ENCODE measurements at places on chromosomes 7 and 10.

GRCh38 chr10:100628061-100628460 is 92.3 kb downstream of the HIF1AN start:
- DNase-seq: no peak

DNA sequence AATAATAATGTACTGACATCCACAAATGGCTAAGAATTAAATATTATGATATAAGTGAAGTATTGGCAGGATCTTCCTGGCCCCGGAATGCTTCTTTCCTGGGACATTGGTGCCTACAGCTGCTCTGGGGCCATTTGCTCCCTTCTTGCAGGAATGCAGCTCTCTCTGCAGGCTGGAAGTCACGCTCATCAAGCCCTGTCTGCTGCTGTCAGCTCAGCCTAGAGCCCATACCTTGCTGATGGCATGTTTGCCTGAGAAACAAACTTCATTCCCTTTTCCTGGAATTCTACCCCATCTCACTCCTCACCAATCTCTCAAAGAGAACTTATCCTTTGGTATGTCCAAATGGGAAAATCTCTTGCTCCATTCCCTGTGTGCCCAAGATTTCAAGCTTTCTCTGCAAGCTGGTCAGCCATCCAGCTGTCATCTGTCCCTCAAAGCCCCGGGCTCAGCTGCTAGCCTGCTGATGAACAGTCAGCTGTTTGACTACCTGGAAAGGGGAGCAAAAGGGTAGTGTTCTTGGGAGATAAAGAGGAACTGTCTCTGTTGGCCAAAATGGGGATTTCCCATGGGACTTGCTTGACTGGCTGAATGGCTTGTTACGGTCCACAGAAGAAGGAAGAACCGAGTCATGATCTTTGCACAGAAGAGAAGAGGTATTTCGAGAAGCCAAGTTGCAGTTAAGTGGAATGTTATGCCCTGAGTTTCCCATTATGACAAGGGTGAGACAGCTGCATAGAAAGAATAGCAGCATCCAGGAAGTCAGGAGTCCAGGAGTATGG is 12.0 kb upstream of the RASSF4 start:
- DNase-seq: no peak

DNA sequence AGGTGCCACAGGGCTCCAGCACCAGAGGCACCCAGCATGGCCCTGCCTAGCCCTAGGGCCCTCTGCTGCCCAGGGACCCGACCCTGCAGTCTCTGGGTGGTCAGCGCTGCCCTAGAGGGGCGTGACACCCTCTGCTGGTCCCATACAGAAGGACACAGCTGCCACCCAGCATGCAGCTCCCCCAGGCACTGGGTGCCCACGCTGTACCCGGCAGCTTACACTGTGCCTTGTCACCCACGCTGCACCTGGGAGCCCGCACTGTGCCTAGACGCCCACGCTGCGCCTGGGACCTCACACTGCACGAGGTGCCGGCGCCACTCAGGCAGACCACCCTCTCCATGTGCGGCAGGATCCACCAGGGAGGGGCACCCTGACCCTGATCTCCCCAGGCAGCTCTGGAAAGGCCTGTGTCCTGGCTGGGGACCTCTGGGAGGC is 55.2 kb downstream of the PWWP2B start:
- DNase-seq: no peak

DNA sequence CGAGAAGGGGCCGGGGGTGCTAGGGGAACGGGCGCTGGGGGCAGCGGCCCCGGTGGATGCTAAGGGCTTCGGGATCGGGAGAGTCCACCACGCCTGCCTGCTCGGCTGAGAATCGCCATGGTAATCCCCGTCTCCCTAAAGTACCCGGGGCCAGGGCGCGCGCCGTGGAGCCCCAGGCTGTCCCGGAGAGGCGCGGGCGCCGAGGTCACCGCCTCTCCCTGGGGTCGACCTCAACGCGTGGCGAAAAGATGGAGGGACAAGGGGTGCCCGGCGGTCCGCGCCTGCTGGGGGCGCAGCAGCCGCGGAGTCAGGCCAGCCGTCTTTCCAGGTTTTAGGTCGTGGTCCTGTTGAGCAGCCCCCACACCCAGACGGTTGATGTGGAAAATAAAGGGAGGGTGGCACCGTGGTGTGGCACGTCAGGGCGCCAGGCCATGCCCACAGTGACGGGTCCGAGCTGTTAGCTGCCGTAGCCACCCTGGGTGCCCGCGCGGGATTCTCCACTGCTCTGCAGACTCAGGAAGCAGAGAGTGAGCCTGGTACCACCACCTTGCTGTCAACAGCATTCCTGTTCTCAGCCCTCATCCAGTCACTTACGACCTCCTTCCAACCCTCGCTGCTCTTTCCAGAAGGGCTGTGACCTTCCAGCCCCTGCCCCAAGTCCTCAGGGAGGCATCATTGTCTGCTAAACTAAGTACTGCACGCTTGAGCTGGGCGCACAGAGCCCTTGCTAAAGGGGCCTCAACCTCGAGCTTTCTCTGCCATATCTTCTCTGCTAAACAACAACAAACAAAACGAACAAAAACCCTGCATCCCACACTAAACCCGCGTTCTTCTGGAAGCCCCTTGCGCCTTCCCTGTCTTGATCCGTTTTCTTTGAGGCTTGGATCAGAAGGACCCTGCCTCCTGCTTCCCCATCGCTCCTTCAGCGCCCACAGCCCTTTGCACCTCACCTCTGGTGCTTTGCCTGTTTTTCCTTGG is 666 bp downstream of the SMKR1 start:
- no peak for DNase-seq

GRCh38 chr10:99966306-99966705 is 43.4 kb downstream of the DNMBP start:
- DNase-seq: no peak

GRCh38 chr10:3067118-3067858 is at the start of gene PFKP:
PFKP (plus strand) TSS chr10:3067548; CDS start chr10:3067596, 48 bp downstream.
- DNase-seq: peak; percentile 37

GRCh38 chr10:114540236-114540635 is 117.8 kb downstream of the ABLIM1 start:
- no peak for DNase-seq

- DNase-seq: no peak
Observed at GRCh38 chr10:61632057-61632670, 30.6 kb upstream of the CABCOCO1 start.

GRCh38 chr7:101664436-101664835 is 35.3 kb upstream of the MYL10 start:
- DNase-seq: no peak

DNA sequence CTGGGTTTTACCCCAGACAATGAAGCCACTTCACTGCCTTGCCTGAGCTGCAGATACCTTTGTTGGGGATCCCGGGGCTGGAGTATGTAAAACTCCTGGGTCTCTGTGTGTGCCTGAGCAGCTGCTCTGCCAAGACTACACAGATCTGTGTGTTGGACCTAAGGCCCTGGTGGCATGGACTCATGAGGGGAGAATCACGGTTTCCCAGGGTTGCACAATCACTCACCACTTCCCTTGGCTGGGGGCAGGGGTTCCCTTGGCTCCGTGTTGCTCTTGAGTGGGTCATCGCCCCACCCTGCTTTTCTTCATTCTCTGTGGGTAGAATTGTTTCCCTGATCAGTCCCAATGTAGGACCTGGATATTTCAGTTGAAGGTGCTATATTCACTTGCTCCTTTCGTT is 13.9 kb upstream of the TBATA start:
- no peak for DNase-seq

All from NCI-H1436 (cell line).